ENCODE measurements at places on chromosomes 11 and 22.
A peak's percentile ranks its signal among the peaks of the same experiment; 100 is the strongest.

DNA sequence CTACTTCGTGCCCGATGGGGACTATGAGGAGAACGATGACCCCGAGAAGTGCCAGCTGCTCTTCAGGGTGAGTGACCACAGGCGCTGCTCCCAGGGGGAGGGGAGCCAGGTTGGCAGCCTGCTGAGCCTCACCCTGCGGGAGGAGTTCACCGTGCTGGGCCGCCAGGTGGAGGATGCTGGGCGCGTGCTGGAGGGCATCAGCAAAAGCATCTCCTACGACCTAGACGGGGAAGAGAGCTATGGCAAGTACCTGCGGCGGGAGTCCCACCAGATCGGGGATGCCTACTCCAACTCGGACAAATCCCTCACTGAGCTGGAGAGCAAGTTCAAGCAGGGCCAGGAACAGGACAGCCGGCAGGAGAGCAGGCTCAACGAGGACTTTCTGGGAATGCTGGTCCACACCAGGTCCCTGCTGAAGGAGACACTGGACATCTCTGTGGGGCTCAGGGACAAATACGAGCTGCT is 751 bp downstream of the FIBIN start:
- peak; percentile 46 for DNase-seq

GRCh38 chr22:34395370-34395769 is 475.1 kb upstream of the LARGE1 start:
- DNase-seq, result no peak

- DNase-seq, result peak; percentile 48
Observed at GRCh38 chr11:7896009-7896785, 34.9 kb downstream of the OR10A6 start.

DNA sequence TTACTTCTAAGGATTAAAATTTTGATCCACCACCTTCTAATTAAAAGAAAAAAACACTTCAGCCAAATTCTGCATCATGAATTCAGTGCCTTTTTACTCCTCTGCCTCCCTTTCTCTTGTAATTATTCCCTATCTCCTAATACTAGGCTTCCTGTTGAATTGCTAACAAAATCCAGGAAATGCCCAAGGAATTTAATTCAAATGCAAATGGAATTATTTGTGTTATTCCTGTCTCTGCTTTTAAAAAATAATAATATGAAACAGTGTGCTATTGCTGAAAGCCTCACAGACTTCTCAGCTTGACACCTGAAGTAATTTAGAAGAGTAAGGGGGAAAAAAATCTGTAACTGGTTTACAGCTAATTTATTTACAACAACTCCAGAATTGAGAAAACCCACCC is 85.5 kb downstream of the DLG2 start:
- DNase-seq, result no peak

GRCh38 chr11:108402241-108402640 is 65.1 kb downstream of the C11orf65 start:
- DNase-seq, result no peak

DNA sequence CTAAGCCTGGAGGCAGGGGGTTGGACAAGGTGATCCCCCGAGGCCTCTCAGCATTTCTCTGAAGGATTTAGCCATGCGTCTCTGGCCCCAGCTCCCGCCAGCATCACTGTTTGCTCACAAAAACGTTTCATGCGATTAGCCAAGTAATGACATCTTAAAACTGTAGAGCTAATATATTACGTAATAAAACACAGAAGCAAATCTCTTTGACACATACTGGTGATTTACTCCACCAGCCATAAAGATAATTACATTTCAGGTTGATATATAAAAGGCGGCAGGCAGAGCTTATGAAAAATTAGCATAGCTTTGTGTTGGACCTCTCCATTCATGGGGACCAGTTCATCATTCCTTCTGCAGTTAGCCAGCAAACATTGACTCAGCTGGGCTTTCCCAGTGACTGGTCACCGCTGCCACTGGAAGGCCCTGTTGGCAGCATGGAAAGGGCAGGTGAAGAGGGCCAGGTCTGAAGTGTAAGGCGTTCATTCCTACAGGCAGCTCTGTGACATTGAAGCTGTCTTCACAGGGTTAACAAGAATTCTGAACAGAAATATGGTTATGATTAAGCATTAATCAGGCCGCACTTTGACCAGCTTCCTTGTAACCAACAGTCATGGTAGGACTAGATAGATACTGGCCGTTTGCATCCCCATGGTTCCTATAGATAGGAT is 150.3 kb downstream of the NECTIN1 start:
- no peak for DNase-seq

- no peak for DNase-seq
Observed at GRCh38 chr11:1630271-1630670, 696 bp downstream of the KRTAP5-5 start.

DNA sequence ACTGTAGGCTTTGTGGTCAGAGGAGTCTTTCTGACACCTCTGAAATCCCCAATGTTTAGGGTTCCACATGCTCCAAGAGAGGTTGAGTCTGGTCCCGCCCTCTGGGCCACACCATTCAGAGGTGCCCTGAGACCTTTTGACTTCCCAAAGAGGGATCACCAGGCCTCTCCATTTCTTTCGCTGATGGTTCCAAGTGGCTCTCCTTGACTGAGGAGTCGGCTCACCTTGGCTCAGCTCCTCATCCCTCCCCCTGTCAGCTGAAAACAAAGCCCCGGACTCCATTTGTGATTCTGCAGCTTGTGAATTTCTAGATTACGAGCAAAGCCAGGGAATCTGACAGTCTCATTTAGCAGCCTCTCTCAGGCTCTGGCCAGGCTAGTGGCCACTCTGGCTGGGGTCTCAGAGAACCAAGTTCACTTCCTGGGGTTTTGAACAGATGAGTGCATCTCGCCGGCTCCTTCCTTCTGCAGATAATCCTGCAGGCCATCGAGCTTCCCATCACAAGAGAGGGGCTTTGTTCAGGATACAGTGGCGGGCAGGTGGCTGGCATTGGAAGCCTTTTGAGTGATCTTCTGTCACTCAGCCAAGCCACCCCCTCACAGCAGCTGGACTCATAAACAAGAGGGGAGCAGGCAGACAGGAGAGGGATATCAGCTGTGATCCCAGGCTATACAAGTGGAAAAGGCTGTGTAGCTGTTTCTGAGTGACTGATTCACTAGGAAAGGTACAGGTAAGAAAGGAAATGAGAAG is 102.9 kb downstream of the TRIM29 start:
- no peak for DNase-seq

DNA sequence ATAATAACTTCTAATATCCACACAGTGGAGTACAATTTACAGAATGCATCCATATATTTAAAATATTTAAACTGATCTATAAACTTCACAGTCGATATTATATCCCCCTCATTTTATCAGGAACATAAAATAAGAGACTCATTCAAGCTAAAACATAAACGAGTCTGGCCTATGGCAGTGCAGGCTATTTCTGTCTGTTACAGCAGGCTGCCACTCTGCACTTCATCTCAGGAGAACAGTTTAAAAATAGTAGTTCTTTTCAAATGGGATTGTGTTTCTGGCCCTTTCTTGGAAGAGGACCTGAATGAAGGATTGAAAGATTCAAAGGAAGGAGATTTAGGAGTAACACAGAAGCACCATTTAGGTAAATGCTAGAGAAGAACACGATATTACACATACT is 915.7 kb downstream of the NTM start:
- DNase-seq, result no peak

- DNase-seq, result no peak
Observed at GRCh38 chr22:17097062-17097461, 12.3 kb downstream of the IL17RA start.

- no peak for DNase-seq
Observed at GRCh38 chr22:27583856-27584255, 217.7 kb downstream of the MN1 start.

- no peak for DNase-seq
Observed at GRCh38 chr11:94822080-94822479, 53.9 kb downstream of the AMOTL1 start.

- no peak for DNase-seq
Observed at GRCh38 chr11:8790968-8791367, 108.4 kb downstream of the RPL27A start.

GRCh38 chr11:47101406-47101805 is 75.3 kb downstream of the ARFGAP2 start:
- no peak for DNase-seq

GRCh38 chr11:130769782-130770535 is 146.3 kb downstream of the SNX19 start:
- DNase-seq, result peak; percentile 49

DNA sequence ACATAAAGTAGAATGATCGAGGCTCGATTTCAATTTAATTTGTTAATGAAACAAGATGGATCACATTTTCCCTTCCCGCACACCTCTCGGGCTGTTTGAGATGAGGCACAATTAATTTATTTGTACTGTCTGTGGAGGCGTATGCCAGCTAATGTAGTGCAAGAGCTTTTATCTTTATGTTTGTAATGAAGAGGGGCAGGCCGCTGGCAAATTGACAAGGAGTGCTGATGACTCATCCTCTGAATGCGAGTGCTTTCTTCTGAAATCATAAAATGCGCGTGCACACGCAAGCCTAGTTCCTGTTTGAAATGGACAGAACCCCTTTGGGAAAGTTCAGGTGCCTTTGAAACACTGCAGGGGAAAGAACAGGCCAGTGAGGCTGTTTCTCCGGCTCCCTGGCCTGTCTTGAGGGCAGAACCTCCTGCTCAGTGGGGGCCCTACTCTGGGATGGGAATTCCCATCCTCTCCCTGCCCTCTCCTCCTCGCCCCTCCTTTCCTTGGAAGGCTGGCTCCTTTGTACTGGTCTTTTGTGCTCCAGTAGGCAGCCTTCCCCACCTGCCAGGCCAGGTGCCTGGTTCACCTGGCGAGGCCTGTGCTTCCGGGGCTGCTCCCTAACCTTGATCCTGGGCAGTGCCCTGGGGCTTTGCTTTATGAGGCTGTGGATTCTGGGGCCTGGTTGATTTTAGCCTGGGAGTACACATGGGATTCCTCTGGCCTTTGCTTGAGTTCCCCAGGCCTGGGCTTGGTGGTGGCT is 50.3 kb downstream of the TEAD1 start:
- peak; percentile 45 for DNase-seq

GRCh38 chr11:130164221-130164570 is 4.6 kb downstream of the ST14 start:
- no peak for DNase-seq

DNA sequence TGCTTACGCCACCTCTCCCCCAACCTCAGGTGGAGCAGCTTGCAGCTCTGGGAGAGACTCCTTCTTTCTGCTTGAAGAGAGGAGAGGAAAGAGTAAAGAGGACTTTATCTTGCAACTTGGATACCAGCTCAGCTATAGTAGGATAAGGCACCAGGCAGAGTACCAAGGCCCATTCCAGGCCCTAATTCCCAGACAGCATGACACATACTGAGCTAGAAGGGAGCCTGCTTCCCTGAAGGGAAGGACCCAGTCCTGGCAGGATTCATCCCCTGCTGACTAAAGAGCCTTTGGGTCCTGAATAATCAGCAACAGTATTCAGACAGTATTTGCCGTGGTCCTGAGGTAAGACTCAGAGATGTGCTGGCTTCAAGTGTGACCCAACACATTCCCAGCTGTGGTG is 41.4 kb downstream of the PPME1 start:
- peak; percentile 39 for DNase-seq

DNA sequence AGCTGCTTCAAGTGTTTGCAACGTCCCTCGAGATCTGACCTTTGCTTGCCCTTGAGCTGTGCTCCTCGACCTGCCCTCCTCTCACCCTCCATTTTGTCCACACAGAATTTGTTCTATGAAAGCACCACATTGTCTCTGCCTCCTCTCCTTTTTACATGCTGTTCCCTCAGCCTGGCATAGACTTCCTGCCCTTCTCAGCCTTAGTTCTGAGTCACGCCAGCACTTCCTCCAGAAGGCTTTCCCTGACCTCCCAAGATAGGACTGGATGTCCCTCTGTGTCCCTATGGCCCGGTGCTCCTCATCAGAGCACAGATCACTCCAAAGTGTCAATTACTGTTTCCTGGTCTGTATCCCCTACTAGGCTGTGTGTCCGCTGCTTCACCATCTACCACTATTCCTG is 16.2 kb downstream of the JHY start:
- DNase-seq, result no peak

DNA sequence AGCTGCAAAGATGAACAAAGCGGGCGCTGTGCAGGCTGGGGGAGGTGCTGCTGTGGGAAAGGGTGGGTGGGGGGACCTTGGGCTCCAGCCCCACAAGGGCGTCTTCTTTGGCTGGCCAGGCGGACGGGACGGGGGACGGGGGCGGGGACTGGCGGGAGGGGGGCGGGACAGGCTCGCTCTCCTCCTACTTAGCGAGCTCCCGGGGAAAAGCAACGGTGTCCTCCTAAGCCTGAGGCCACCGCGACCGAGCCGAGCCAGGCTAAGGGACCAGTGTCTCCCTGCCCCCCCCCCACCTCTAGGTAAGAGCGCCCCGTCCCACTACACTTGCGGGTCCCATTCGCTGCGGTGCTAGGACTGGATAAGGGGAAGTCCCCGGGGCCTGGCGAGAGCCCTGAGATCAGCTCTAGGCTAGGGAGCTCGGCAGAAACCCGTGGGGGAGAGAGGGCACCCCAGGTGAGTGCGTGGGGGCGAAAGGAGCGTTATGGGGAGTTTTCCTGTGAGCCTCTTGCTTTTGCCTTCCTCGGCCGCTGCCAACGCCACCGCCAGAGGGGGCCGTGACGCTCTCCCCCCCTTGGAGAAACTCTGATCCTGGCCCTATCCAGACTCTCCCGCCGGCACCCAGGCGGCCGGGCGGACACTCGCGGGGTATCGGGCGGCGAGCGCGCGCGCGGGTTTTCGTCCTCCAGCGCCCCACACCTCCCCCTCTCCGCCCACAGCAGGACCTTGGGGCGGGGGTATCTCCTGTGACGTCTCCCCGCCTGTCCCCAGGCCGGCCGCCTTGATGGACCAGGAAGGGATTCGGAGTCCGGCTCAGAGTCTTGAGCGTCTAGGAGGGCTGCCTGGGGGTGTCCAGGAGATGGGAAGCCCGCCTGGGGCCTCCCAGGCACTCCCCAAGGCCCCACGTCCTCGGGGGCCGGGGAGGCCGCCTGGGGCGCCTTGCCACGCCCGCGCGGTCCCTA is at the start of gene PHLDB1:
TSS of gene PHLDB1 (plus strand) at position 215 of the 959 bp plus-strand sequence. CDS start 6,222 bp downstream, outside the sequence.
- DNase-seq, result peak; percentile 89

GRCh38 chr22:36123673-36124630 is 36.6 kb downstream of the APOL3 start:
- DNase-seq, result peak; percentile 99

DNA sequence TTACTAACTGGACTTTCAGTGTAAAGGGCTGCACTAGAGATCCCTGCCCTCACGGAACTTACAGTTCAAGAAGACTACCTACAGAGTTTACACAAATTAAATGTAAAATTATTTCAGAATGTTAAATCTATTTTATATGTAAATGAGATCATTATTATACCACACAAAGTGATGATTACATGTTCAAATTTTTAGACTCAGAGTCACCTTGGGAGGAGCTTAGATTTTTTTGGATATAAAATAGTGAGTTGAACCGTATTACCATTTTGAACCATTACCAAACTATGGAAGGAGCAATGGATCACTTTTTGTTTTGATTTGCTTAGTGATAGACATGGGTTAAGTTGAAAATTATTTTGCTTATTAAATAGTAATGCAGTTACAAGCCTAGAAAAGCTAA is 1.6 kb downstream of the IPO7 start:
- peak; percentile 53 for DNase-seq

Measured in GM23248 (cell line).